ENCODE measurements at places on chromosomes 12 and 14.
A peak's percentile ranks its signal among the peaks of the same experiment; 100 is the strongest.

DNA sequence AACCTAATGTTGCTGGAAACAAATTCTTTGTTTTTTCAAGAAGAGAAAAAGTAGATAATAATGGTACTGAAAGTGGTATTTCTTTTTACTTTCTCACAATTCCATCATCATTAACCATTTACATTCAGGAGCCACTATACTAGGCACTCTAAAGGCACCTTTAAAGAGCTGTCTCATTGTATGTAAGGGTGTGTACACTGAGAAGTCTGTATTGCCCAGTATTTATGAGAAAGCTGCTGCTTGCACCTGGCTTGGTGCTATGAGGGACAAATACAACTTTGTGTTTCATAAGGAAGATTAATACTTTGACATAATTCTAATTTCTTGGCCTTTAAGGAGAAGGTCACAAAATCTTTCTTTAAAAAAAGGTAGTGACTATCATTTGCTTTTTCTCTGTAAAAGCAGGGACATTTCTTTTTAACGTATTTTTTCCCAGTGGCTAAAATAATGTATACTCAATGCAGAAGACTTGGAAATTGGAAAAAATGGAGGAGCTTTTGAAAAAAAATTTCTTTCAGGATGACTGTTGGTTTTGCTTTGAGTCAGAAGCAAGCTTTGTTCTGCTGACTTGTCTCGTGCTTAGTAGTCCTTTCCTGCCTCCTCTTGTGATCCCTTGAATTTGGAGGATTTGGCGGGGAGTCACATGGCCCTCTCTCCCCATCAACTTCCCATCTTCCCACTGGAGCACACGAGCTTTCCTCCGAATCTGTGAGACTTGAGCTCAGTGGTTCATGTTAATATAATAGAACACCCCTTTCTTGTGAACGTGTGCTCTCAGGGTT, 50.1 kb downstream of the RASSF3 start:
- no peak for DNase-seq

GRCh38 chr14:85074955-85075354, 455.0 kb upstream of the FLRT2 start:
- DNase-seq = no peak

DNA sequence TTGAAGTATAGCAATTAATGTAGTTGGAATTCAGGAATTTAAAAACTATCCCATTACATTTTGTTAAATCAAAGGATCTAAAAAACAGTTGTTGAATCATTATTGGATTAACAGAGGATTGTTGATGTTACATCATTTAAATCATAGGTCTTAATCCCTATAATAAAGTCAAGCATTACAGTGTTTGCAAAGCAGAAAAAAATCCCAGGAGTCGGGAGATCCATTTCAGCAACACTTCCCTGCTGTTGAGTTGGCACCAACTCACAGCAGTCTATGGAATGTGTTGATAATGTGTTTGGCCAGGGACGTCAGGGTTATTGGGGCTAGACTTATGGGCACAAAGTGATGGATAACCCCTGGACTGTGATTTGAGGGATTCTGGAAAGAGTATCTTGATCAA, 99.1 kb upstream of the TMTC1 start:
- no peak for DNase-seq

DNA sequence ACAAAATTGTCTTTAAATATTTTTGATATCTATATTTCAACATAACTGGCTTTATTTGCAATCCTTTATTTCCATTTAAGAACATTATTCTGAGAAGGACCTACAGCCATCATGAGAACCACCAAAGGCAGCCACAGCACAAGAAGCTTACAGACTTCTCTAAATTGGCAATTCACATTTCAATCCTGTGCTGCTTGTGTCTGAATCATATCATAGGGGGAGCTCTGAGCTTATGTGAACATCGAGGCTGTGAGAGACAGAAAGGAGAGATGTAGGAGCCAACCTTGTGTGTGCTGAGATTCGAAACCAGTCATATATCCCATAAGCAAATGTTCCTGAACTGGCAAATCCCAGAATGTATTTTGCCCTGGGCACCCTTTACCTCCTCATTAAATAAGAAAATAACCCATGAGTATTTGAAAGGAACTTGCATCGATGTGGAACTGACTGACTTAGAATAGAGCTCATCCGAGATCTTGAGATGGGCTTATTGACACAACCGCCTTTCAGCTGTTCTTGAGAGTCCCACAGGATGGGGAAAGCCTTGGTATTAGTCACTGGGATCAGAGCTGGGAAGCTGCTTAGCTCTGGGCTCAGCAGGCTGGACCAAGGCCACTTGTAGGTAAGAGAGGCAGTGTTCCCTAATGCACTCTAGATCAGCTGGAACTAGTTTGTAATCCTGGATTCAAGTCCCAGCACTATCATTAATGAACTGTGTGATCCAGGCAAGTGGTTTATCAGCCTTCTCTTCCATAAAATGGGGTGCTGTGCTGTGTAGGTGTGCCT, 329.8 kb downstream of the CACNA1C start:
- DNase-seq = peak; percentile 67

- DNase-seq = no peak
Observed at GRCh38 chr14:79496701-79497100, 714.6 kb downstream of the DIO2 start.

DNA sequence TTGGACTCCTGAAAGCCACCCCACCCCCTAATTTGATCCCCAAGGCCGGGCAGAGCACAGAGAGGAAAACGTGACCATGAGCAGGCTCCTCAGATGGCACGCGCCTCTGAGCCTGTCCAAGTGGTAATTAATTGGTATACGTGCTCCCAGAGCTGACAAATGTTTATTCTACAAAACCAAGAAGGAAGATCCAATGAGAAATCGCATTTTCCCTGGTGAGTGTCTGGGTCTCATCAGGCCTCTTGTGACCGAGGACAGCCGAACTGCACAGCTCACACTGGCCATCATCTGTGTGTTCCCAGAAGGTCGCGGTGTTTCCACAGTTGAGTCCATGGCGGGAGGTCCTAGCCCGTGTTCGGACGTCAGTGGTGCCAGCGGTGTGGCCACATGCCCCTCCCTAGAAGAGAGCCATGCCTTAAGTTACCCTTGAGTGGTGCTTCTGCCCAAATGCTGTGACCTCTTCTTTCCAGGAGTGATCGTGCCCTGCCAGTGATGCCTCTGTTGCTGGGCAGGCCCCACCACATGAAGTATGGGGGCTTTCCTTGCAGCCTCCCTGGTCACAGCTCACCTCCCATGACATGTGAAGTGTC, 317.5 kb upstream of the RTL1 start:
- DNase-seq = no peak

DNA sequence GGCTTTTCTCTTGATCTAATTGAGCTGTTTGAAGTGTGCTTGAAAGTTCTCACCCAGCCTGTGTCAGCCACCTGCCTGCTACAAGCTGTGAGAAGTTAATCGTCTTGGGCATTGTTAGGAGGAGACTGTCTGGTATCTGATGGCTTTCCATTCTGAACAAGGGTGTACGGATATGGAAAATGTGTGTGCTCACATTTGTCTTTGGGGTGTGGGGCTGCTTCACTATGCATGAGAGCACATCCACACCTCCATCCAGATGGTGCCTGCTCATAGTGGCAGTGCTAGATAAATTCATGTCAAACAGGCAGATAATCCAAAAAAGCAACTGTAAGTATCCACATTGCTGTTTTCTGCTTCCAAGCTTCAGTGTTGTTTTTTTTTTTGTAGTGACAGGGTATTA, 462.2 kb downstream of the DIO2 start:
- no peak for DNase-seq

- no peak for DNase-seq
Observed at GRCh38 chr14:101116486-101117130, 213.1 kb upstream of the RTL1 start.

- no peak for DNase-seq
Observed at GRCh38 chr12:70443062-70443673, 77.1 kb downstream of the KCNMB4 start.

DNA sequence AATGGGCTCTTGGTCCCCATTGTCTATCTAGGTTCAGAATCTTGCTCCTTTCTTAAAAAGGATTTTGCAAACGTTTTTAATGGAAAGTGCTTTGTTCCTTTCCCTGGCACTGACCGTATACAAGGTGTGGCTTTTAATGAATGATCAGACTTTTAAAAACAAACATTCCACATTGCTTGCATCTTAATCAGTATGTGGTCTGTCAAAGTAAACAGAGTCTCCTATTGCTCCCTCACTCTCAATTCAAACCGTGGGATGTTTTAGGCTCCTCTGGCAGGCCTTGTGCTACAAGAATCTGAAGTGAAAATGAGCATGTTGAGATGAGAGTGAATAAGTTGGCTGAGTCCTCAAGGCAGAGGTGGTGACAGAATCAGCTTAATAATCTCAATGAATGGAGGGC, 107.0 kb downstream of the VRK1 start:
- DNase-seq = no peak

DNA sequence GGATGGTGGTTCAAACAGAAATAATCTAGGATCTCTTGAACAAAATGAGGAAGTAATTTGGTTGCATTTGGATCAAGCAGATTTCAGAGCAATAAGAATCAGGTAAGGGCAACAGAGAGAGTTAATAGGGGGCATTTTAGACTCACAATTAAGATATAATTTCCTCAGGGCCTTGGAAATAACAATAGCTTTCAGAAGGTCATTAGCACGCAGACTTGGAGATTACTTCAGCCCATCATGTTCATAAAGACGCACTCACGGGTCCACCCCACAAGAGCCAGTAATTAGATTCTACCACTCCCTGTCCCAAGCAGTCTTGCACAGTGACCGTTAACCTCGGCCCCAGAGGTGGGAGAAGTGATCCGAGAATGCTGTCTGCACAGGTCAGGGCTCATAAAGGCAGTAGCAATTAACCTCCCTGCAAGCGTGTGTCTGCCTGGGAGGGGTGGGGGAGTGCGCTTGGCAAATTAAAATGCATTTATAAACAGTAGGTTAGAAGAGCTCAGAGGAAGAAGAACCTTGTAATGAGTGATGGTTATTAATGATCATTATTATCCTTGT, 125.7 kb upstream of the CCDC196 start:
- no peak for DNase-seq

DNA sequence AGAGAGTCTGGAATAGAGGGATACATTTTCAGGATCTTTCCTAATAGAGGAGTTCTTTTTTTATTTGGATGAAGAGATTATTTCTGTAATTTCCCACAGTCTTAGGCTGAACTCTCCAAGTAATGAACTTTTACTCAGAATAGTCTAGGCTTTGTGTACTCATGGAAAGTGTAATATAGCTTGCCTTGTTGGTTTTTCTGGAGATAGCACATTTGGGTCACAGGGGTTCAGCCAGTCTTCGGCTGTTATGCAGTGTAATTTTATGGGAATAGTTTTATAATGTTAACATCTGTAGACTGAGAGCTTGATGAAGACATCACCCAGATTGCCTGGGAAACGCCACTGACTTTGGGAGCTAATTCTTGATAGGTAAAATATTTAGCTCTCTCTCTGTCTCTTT, 450.8 kb downstream of the RAD51B start:
- no peak for DNase-seq

DNA sequence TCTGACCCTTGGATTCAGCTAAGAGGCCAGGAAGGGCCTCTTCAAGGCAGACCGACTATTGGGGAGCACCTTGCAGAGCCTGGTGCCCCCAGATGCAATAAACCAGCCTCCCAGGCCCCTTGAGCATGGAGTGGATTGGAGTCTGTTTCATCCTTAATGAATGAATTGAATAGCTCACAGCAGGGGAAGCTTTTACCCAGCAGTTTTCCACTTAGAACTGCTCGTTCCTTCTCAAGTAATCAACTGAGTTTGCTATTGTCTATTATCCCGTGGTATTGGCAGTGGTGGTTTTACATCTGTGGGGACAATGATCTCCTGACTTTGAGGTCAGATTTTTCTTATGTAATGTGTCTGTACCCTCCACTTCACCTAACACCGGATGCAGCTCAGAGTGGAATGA, 197.6 kb downstream of the AACS start:
- no peak for DNase-seq

GRCh38 chr12:114166362-114166761, 200.2 kb upstream of the RBM19 start:
- peak; percentile 76 for DNase-seq

DNA sequence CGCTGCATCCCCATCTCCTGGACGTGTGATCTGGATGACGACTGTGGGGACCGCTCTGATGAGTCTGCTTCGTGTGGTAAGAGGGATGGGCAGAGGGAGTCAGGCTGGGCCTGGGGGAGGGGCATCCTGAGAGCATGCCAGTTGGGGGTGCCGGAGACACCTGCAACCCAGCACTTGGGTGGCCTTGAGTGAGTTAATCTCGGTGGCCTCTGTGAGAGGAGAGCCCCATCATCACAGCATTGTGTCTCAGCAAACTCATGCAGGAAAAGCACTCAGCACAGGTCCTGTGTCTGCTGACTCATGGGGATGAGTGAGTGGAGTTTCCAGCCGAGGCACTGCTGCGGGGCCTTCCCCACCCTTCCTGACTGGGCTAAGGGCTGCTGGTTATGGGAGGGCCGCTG, 19.6 kb upstream of the LRP1-AS start:
- DNase-seq = peak; percentile 90

DNA sequence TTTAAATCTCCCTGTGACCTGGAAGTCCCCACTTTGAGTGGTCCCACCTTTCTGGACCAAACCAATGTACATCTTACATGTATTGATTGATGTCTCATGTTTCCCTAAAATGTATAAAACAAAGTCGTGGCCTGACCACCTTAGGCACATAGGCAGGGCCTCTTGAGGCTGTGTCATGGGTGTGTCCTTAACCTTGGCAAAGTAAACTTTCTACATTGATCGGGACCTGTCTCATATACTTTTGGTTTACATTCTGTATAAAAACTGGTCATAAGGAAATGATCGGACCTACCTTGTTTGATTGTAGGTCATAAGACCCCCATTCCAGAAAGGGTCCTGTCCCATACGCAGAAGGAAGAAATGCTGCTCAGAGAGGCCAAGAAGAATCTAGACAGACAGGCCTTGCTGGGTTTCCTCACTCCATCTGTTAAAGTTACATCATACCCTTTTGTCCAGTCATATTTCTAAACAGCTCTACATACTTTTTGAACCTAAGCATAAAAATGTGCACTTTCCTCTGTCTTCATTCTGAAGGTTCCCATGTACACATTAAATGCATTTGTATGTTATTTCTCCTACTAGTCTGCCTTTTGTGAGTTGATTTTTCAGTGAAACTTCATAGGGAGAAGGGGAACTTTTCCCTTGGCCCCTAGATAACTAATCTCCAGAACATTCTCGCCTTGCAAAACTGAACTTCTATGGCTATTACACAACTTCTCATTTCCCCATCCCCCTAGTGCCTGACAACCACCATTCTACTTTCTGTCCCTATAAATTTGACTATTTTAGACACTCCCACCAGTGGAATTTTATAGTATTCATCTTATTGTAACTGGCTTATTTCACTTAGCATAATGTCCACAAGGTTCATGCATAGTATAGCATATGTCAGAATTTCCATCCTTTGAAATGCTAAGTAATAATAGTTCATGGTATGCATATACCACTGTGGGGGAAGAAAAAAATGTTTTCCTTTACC, 30.2 kb upstream of the CPM start:
- peak; percentile 59 for DNase-seq

DNA sequence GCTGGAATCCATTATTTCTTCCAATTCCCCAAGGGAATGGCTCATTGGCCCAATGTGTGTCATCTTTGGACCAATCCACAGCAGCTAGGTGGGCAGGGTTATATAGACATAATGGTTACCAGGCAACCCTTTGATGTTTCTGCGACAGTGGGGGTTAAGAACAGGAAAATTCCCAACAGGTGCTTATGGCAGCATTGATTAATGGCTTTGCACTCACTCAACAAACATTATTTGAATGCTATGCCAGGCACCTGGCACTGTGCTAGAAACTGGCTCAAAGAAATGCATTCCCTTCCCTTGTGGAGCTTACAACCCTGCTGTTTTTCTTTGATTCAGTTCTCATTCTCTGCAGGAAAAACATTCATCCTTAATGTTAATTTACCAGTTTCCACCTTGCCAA, 1221.0 kb downstream of the AACS start:
- no peak for DNase-seq

- no peak for DNase-seq
Observed at GRCh38 chr14:25463480-25463879, 413.5 kb upstream of the STXBP6 start.
